ENCODE measurements at places on chromosomes 13 and 19.

DNA sequence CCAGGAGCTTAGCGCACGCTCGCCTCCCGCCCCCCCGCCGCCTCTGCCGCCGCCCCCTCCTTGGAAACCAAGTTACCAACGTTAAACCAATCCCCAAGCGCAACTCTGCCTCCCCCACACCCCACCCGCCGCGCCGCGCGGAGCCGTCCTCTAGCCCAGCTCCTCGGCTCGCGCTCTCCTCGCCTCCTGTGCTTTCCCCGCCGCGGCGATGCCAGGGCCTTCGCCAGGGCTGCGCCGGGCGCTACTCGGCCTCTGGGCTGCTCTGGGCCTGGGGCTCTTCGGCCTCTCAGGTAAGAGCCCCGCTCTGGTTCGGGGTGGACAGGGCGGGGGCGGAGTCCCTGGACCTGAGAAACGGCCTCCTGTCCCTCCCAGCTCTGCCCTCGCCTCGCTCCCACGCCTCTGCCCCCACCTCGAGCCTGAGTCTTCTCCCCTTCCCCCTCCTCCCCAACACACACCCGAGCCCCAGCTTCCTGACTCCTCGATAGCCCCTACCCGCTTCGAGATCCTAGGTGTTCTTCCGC lies at the start of gene ICAM5:
Gene ICAM5 (plus strand): TSS at position 117 of the 521 bp plus-strand sequence. CDS start 92 bp downstream, at position 209.
- DNase-seq, result no peak

GRCh38 chr19:51915324-51915867 lies 10.6 kb upstream of the ZNF649 start:
- no peak for DNase-seq

GRCh38 chr13:47475441-47475948 lies 525.6 kb downstream of the SUCLA2 start:
- DNase-seq, result no peak

DNA sequence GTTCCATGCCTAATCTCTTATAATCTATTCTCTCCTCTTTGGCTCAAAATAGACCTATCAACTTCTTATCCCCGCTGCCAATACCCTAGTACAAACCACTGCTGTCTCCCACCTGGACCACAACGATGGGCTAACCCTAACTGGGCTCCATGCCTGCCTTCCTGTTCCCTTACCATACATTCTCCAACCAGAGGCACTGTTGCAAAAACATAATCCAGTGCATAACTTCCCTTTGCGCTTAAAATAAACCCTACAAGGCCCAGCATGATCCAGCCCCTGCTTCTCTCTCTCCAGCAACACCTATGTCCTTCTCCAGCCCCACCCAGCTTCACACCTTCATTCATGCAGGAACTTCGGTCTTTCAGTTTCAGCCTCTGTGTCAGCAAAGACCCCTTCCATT lies 27.4 kb upstream of the CEBPA start:
- DNase-seq, result no peak

- DNase-seq, result no peak
These were observed 661 bp downstream of the FREM2 start for GRCh38 chr13:38687246-38688229.

DNA sequence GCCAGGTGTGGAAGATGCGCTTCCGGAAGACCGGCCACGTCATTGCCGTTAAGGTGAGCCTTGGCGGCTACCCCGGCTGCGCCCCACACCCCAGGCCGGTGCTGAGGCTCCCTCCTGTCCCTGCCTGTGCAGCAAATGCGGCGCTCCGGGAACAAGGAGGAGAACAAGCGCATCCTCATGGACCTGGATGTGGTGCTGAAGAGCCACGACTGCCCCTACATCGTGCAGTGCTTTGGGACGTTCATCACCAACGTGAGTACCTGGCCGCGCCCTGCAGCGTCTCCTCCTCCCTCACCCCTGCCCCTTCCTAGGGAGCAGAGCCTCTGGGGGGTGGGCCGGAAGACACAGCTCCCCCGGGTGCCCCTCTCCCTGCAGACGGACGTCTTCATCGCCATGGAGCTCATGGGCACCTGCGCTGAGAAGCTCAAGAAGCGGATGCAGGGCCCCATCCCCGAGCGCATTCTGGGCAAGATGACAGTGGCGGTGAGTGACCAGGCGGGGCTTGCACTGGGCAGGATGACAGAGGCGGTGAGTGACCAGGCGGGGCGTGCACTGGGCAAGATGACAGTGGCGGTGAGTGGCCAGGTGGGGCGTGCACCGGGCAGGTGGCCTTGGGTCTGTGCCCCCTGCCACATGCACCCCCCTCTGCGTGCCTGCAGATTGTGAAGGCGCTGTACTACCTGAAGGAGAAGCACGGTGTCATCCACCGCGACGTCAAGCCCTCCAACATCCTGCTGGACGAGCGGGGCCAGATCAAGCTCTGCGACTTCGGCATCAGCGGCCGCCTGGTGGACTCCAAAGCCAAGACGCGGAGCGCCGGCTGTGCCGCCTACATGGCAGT lies 4.1 kb upstream of the TGFBR3L start:
- no peak for DNase-seq

Data from HS-5 (cell line).